WTC11 (cell line): ENCODE measurements at places on chromosomes 1 and 21.

DNA sequence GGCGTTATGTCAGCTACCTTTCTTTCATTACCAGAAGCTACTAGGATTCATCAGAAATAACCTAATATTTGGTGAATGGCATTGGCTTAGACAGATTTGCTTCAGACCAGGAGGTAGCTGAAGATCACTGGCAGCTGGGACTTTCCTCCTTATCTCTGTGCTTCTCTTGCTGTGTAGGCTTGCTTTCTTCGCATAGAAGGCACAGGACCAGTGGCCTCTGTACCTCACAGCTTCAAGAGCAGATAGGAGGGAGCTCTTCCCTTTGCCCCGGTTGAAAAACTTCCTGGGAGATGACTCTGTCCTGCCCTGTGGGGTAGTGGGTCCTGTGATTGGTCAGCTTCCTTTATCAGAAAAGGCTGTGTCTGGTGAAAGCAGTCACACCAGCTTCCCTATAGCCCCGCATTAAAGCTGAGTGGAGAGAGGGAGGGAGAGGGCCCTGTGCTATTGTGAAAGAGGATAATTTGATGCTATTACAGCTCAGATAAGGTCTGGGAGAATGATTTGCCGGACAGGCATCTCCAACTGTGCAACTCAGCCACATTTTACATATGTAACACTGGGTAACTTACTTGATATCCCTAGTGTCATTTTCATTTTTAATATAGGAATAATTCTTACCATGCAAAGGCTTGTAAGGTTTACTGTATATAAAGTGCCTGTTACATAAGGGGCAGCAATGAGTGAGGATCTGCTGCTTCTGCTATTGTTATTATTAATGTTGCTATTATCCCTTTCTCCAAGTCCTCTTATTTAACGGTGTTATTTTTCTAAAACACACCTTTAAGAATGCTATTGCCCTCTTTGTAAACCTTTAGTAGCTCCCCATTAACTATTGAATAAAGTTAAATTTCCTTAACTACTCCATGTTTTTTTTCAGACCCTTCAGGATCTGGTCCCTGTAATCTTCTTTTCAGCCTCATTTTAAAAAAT lies 31.6 kb downstream of the OSBPL9 start:
- no peak for DNase-seq

DNA sequence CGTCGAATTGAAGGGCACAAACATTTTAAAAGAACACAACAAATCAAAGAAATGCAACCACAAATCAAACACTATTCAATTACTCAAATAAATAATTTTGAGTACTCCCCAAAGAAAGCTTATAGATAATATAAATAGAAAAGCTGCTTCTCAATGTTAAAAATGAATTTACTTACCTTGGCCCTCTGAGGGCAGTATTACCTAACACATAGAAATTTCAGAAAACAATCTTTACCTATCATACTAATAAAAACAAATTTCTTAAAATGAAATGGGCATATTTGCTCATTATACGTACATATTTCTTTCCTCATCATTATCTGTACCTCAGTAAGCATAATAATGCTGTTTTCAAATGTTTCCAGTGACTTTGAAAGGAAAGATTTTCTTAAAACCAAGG lies 141.8 kb downstream of the AKT3 start:
- no peak for DNase-seq

- DNase-seq, result peak; percentile 83
These were observed 54.7 kb downstream of the NDUFS5 start for GRCh38 chr1:39080831-39081270.

- DNase-seq, result peak; percentile 71
These were observed 27.7 kb upstream of the LY9 start for GRCh38 chr1:160768295-160768657.

DNA sequence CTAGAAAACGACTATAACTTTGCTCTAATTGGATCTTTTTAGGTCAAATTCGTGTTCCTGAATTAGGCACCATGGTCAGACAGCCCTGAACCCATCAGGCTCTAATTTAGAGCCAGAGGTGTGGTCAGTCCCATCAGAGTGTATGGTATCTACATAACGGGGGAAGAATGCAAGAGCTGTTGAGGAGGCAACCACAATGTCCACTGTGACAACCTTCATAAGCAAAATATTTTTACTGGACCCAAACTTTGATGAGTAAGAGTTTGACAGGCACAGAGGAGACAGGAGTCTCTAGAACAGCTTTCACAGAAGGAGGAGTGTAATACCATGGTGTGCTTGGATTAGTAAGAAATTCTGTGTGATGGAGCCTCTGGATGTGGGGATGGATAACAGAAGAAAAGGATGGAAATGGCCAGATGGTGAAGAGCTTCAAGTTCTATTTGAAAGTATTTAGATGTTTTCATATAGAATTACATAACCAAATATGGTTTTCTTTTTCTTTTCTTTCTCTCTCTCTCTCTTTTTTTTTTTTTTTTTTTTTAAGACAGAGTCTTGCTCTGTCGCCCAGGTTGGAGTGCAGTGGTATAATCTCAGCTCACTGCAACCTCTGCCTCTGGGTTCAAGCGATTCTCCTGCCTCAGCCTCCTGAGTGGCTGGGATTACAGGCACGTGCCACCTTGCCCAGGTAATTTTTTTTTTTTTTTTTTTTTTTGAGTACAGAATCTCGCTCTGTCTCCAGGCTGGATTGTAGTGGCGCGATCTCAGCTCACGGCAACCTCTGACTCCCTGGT lies 24.9 kb downstream of the UBE2U start:
- DNase-seq, result no peak

DNA sequence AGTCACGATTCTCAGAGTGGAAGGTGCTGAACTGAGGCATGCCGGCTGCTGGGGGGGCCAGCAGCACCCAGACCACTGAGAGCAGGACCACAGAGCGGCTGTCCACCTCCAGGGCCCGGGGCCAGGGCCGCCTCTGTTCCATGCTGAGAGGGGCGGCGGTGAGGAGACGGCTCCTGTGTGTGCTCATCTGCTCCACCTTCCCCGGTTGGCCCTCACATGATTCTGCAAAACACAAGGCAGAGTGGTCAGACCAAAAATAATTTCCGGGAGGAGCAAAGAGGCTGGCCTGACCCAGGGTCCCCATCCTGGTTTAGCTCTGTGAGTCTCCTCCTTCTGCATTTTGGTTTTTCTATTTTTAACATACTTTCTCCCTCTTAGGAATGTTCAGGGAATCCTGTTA lies 26.4 kb downstream of the PLXNA2 start:
- no peak for DNase-seq
